ENCODE measurements at places on chromosomes 3 and 15. TPM values are rescaled to one million over a fixed set of nuclear protein-coding genes. Genes with fewer than 3 reads are reported as not detected.
A peak's percentile ranks its signal among the peaks of the same experiment; 100 is the strongest.

DNA sequence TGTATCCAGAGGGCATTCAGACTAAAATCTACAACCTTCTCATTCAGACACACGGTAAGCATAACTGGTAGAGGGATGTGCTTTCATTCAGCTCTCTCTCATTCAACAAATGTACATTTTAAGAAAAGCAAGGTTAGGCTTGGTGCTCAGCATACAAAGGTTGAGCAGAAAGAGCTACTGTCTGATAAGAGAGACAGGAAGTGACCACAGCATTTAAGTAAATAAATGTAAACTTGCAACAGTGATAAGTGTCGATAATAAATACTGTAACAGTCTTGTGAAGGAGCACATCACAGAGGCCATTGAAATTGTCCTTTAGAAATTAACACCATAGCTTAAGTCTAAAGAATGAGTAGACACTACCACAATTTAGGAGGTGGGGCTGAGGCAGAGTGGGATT is 3.4 kb downstream of the CD96 start:
- no peak for DNase-seq

DNA sequence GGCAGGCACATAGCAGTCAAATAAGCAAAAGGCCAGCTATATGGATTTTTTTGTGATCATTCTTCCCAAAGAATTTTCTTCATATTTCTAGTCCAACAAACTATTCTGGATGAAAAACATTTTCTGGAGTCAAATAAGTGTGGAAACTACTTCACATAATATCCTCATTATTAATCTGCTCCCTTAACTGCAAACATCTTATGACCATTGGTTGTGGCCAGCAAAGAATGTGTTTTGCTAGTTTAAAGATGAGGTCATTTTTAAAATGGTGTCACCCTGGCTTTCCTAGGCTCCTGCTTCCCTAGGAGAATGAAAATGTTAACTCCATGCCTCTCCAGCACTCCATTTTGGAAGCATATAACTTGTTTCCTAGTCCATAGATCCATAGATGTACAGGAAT is 118.8 kb downstream of the SST start:
- no peak for DNase-seq

DNA sequence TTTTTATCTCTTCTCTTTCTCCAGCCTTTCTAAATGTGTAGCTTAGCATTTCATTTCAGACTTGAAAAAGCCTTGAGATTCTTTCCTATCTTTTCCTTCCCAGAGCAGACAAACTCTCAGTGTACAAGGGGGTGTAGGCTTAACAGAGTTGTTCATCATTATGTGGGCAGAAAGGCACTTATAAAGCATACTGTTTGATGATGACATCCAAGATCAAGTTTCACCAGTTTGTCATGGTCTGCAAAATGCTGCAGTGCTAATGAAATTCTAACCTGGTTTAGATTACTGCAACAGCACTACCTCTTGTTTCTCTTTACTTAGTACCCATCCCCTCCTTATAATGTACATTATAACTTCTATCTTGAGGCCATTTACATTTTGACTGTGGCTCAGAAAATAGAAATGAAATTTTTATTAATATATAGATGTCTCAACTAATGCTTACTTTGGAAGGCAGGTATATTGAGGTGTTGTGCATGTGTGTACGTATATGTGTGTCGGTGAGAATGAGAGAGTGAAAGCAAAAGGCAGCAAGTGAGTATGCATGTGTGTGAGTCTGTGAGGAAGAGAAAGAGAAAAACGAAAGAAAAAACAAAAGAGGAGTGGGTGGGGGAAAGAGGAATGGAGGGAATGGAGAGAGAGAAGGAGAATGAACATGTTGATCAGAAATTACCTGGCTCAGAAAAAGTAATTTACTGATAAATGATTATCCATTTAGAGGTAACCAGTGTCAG is 1043.6 kb downstream of the TUSC7 start:
- no peak for DNase-seq

CTXN2 gene
- total RNA-seq: not detected

PCOLCE2 gene
- 0.62 TPM for total RNA-seq

DNA sequence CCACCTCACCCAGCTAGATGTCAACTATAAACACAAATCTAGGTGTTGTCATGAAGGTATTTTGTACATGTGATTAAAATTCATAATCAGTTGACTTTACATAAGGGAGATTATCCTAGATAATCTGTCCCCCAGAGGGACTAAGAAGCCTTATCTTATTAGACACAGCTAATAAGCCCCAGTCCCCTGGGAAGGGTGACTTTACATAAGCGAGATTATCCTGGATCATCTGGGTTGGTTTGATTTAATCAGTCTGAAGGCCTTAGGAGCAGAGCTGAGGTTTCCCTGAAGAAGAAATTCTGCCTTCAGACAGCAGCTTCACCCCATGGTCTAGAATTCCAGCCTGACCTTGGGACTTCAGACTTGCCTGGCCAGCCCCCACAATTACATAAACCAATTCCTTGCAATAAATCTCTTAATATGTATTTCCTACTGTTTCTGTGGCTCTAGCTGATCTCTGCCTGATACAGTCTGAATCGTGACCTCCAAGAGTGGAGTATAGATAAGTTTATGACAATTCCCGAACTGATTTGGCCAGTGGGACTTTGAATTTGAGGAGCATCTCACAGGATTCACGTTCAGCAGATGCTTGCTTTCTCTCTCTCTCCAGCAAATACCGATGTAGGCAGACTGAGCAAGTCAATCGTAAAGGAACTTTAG is 66.5 kb downstream of the MRPL46 start:
- peak; percentile 16 for DNase-seq

GRCh38 chr3:52190294-52191074 is 7.5 kb upstream of the ALAS1 start:
- DNase-seq: no peak

DNA sequence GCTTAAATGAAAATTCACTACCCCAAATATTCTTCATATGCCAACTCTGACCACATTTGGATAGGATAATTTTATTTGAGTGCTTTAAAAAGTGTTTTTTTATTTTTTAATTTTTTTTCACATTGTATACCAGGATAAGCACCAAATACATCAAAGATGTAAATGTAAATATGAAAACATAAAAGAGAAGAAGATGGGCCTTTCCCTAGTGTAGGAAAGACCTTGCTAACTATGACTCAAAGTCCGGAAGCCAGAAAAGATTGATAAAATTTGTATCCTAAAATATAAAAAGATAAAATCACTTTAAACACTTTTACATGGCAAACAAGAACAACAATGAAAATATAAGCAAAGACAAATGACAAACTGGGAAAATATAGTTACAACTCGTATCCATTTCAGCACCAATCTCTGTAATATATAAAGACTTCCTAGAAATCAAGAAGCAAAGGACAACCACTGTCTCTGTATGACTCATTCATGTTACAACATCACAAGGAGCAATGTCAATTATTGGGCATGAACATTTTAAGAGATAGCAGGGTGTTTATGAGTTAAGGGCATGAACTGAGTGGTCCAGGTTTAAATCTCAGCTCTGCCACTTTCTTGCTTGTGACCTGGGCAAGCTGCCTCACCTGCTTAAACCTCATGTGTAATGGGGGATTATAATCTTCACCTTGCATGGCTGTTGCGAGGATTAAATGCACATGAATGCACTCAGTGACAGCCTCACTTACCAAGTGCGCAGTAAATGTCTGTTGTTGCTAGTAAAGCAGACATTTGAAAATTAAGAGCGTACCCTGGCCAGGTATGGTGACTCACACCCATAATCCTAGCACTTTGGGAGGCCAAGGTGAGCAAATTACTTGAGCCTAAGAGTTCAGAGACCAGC is 25.3 kb upstream of the ARHGEF3 start:
- no peak for DNase-seq

DNA sequence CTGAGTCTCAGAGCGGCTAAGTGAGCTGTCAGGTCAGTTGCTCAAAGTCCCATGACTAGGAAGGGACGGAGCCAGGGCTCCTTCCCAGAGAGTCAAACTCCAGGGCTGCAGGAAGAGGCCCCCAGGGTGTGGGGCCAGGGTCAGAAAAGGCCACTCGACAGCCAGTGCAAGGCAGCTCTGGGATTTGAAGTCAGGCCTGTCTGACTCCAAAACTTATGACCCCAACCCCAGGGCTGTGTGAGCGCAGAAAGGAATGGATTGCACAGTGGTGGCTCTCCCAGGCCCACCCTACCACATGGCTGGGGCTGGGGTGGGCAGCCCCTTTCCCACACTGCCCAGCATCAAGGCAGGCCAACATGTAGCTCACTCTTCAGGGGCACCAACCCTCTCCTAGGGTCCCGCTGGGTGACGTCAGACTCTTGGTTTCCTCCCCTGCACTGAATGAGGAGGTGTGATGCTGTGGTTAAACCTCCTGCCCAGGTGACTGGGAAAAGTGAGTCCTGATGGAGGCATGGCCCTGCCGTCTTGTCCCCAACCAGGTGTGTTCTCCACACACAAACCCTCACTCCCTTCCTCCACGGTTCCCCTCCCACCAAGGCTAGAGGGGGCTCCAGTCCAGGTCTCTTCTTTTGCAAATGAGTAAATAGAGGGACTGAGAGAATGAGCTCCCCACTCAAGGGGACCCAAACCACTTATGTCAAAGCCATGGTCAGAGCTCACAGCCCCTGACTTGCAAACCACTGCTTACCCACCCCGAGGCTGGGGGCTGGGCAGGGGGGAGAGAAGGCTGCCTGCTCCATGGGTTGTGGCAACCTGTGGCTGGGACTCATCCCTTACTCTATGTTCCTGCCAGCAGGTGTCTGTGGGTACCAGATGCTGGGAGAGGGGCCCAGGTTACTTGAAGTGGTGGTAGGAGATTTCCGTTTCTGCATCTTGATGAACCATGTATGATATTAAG is 23.8 kb upstream of the CORO2B start:
- DNase-seq: no peak

LRRC34 gene
- total RNA-seq: 4.3 TPM

CLDN11 gene
- 4.1 TPM for total RNA-seq

DNA sequence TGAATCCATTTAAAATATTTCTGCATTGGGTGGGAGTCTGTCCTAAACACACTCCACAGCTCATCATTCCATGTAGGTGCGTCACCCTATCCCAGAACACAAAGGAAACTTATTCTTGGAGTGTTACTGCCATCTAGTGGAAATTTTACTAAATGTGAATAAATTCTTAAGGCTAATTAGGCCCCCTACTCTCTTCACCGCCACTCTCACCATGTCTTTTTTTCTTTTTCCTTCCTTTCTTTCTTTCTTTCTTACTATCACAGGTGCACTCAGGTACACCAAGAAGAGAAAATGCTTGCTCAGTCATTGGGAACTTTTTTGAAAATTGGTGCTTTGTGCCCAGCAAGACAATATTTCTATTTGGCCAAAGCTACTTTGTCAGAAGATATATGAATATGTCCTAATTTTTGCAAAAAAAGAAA is 26.4 kb upstream of the ATP8B4 start:
- peak; percentile 92 for DNase-seq

GUCA1C gene
- not detected for total RNA-seq

MASP1 gene
- total RNA-seq: 12.0 TPM

GOLGA6L22 gene
- not detected for total RNA-seq

MYLK gene
- total RNA-seq: 52.5 TPM

ARGFX gene
- total RNA-seq: not detected

MYL3 gene
- 33.1 TPM for total RNA-seq

GRCh38 chr15:44130778-44131177 is 64.3 kb downstream of the FRMD5 start:
- DNase-seq: no peak

DNA sequence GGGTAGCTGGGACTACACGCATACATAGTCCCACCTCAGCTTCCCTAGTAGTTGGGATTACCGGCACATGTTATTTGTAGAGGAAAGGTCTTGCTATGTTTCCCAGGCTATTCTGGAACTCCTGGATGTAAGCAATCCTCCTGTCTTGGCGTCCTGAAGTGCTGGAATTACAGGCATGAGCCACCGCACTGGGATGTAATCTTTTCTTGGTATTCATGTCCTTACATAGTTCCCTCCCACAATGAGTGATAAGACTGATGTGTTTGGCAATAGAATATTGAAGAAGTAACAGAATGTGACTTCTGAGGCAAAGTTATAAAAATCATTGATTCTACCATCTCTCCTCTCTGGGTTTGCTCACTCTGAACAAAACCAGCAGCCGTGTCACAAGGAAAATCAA is 22.7 kb upstream of the ALCAM start:
- DNase-seq: no peak

GRCh38 chr3:94716326-94717018 is 653.6 kb downstream of the NSUN3 start:
- DNase-seq: no peak

DNA sequence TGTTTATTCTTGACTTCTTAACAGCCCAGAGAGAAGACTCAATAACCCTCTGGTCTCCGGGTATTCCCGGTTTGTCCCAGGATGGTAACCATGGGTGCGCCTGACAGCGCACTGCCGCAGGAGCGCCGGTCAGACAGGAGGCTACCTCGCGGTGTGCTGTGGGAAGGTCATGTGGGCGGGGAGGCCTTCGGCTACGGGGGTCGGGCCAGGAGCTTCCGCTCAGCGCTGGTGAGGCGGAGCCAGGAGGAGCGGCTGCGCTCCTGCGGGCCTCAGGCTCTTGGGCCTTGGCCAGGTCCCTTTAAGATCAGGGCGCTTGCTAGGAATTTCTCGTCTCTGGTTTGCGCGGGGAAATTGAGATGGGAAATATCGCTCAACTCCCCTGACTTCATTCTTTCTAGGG is 182.3 kb upstream of the NDN start:
- peak; percentile 73 for DNase-seq

All from tongue (tissue), 3 donors.